ENCODE measurements at places on chromosomes 7 and 10. TPM values are rescaled to one million over a fixed set of nuclear protein-coding genes. Genes with fewer than 3 reads are reported as not detected.

DNA sequence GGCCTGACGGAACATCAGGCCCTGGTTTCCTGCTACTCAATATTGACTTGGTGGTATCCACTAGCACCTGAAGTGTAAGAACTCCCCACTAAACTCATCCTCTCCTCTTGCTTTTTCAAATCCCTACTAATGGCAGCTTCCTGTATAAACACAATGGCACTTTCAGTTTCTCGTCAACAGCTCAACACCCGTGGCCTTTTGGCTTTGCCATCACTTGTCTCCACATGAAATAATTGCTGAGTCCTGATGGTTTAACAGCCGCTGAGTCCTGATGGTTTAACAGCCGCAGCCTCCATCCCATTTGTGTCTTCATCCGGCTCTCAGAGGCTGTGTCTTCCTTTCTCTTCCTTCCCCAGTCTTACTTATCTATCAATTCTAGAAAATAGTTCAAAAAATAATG is 261.4 kb upstream of the PITRM1 start:
- no peak for DNase-seq

GRCh38 chr10:75166623-75166972 is 44.0 kb upstream of the VDAC2 start:
- DNase-seq, result no peak

ANKRD7 gene
- total RNA-seq, result not detected

DNA sequence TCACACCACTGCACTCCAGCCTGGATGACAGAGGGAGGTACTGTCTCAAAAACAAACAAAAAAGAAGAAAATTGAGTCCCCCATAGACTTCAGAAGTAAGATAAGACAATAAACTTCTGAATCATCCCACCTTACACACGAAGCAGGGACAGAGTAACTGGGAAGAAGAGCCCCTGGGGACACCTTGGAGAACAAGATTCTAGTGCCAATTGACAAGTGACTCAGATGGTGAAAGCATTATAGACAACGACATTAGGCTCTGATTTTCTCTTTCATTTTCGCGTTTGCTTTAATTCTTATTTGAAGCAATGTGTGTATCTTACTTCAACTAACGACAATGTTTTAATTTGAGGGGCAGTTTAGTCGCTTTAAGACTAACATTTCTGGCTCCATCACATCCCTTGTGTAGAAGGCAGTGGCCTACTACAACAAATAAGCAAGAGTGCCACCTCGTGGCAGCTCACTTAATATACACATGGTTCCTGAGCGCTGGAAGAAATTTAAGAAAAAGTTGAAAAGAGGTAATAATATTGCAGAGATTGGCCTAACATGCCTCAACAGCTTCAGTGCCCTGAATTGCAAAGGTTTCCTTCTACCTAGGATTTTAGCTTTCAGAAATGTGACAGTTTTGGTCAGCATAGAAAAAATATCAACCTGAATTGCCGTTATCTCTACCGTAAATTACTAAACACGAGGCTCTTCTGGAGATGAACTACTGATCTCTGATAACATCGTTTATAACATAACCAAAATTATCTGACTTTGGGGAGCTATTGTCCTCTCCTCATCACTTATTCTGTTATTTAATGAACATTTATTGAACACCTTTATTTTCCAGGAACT is 36.7 kb downstream of the ASNS start:
- peak; percentile 71 for DNase-seq

DNA sequence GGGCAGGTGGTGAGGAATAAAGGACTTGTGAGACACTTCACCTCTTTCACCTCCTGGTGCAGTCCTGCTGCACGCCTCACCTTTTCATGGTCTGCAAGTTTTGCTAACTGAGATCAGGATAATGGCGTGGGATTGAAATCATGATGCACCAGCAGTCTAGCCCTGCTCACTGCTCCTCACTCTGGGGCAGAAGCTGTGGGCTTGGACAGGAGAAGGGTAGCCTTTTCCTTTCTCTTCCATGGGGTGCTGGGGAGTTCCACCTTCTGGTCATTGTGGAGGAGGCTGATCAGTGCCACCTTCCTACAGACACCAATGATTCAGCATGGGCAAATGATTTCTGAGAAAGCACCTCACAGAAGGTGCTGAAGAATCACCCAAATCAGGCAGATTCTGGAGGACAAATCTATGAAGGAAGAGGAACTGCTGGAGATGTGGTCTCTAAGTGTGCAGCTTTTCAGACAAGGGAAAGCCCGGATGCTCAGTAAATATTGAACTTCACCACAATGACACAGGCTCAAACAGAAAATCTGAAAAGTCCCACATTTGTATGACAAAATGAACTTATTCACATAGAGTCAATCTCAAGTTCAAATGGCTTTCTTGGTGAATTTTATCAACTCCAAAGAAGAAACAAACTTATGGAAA is 19.7 kb downstream of the MBL2 start:
- DNase-seq, result no peak

GRCh38 chr10:3261921-3262320 is 89.3 kb upstream of the PITRM1 start:
- no peak for DNase-seq

- peak; percentile 48 for DNase-seq
Measured at GRCh38 chr10:96910488-96911395, 78.6 kb downstream of the LCOR start.

GRCh38 chr10:70652761-70653657 is 19.3 kb upstream of the ADAMTS14 start:
- no peak for DNase-seq

DNA sequence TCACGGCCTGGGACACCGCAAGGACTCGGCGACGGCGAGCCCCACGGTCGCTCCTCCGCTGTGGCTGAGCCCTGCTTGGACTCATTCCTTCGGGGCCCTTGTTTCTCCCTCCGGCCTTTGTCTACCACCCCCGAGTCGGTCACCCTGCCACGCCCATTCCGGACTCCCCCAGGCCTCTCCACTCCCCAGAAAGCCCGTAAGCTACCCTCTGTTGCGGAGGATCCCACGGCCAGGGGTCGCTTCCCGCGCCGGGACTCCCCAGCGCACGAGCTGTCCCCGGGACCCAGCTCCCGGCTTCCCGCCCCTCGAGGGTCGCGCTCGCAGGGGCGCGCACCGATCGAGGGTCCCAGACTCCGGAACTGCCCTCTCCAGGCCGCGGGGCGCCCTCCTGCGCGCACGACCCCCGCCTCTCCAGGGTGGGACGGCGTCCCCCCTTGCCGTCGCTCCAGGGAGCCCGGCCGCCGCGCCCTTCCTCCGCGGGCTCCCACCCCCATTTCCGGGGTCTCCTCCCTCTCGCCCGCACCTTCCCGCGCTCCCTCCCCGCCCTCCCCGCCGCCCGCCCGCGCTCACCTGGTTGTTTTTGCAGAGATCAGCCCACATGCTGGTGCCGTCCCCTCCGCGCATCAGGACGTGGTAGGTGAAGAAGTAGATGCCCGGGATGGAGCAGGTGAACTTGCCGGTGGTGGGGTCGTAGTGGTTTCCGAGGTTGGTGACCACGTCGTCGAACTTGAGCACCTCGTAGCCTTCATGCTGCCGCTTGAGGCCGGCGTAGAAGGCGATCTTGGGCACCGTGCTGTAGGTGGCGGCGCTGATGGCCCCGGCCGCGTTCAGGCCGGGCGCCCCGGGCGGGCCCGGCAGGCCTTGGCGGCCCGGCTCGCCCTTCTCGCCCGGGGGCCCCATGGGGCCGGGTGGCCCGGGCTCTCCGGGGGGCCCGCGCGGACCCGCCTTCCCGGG is 1.5 kb downstream of the C1QL3 start:
- DNase-seq, result no peak

- DNase-seq, result no peak
Measured at GRCh38 chr7:351681-352480, 61.9 kb downstream of the FOXL3 start.

DNA sequence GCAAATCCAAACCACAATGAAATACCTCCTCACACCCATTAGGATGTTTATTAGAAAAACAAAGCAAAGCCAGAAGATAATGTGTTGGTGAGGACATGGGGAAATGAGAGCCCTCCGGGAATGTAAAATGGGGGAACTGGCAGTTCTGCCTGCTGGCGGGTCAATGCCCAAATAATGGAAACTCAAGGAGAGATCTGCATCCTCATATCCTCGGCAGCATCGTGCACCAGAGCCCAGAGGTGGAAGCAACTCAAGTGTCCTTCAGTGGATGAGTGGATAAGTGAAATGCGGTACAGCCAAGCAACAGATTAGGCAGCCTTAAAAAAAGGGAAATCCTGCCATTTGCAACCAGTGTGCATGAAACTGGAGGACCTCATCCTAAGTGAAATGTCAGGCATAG is 325.2 kb downstream of the WDR37 start:
- no peak for DNase-seq

DNA sequence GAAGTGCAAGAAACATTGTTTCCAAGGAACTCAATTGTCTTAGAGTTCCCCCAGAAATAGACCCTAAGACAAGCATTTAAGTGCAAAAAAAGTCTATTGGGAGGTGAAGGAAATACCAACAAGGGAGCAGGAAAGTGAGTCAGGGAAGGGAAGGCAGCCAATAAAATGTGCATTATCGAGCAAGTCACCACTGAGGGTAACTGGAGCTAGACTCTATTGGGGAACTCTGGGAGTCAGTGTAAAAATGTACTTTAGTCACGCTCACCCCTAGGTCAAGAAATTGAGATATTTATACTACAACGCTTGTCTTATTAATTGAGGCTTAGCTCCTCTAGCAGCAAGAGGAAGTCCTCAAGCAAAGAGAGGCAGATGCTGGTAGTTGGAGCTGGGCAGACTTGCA is 137.7 kb downstream of the RTKN2 start:
- no peak for DNase-seq

DNA sequence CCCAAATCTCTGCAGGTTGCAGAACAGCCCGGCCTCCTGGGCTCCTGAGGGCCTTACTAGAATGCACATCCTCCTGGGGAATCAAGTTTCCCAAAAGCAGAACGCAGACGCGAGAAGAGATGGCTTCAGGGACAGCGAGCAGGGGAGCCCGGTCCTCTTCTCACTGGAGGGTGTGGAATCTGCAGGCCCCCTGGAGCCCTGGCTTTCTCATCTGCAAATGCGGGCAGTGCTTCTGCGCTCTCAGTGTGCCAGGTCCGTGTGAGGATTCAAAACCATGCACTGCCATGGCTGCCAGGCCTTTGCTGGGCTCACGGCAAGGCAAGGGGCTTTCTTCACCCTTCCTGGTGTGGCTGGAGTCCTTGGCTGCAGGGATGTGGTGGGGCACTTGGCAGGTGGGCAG is 330.9 kb upstream of the MKI67 start:
- no peak for DNase-seq

DKK1 gene
- 1,709 TPM for total RNA-seq

- no peak for DNase-seq
Measured at GRCh38 chr7:143374561-143374960, 6.6 kb upstream of the ZYX start.

HOGA1 gene
- total RNA-seq, result 0.67 TPM

DNA sequence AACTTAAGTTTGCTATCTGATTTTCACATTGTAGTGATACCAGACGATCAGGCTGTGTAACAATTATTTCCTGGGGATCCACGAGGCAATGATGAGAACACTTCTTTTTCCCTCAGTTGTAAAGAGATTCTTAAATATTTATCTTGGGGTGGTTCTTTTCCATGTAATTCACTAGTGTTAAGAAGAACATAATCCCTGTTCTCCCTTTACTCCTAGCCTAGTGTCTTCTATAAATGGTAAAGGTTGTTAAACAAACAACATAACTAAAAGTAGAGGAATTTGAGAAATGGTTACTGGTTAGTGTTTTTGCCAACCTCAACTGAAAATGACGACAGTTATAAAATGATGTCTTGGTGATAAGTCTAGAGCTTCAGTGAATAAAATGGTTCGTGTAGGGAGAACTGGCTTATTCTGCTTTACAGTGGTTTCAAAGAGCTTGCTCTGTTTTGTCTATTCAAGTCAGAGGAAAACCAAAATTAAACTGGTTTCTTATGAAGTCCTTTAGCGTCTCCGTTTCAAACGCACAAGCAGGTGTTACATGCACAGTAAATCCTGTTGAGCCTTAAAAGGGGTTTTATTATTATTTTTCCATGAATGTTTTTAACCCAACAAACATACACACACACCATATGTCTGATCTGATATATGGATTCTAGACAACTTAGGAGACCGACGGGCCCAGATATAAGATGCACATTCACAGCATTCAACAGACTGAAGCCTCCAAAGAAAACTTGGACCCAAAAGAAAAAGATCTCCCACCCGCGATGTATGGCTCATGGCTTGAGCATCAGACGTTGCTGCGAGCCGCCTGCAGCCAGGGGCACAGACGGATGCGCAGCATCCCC is 1.1 kb downstream of the TBX20 start:
- no peak for DNase-seq

DNA sequence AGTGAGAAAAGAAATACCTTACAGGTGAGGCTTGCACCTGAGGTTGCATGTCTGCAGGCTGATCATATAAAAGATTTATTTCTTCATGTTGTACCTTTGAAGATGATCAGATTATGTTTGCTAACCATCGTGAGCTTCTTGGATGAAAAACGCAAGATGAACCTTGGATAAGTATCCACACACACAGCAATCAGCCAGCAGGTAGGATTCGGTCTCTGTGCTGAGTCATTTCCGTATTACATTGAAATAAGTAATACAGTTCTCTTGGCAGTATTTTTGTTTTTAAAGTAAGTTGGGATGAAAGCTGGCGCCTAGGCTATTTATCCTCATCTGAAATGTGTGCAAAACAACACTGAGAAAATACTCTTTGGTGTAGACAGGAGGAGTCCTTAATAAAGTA is 109.0 kb upstream of the PRKCQ start:
- DNase-seq, result no peak

DNA sequence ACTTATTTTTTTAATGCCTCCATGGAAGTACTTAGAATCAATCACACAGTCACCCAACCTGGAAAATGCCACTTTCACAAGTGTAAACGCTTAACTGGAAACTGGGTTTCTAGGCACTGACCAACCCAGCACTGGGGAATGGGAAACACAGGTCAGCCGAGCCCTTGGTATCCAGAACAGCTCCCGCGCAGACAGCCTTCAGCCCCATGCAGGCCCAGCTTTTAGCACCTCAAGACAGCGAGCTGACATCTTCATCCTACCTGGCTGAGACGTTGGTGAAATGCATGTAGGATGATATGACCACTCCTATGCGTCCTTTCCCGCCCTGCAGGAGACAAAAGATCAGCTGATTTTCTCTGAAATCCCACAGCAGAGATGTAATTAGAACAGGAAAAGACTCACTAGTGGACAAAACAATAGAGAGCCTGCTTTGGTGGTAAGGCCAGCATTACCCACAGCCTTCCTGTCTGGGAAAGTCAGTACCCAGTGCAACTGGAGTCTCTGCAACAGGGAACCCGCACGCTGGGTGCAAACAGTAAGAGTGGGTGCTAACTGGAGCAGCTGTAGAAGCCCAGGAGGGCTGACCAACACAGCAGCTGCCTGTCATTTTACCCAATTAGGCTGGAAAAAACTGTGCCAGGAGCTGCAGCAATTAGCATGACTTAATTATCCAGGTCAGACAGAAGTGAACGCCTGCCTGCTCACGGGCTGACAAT is 153.7 kb downstream of the TNS3 start:
- DNase-seq, result no peak

GRCh38 chr7:29889288-29889687 is 83.0 kb downstream of the WIPF3 start:
- no peak for DNase-seq

- DNase-seq, result no peak
Measured at GRCh38 chr10:109875151-109875568, 48.2 kb downstream of the XPNPEP1 start.
